ENCODE measurements at places on chromosomes 6 and 20.

DNA sequence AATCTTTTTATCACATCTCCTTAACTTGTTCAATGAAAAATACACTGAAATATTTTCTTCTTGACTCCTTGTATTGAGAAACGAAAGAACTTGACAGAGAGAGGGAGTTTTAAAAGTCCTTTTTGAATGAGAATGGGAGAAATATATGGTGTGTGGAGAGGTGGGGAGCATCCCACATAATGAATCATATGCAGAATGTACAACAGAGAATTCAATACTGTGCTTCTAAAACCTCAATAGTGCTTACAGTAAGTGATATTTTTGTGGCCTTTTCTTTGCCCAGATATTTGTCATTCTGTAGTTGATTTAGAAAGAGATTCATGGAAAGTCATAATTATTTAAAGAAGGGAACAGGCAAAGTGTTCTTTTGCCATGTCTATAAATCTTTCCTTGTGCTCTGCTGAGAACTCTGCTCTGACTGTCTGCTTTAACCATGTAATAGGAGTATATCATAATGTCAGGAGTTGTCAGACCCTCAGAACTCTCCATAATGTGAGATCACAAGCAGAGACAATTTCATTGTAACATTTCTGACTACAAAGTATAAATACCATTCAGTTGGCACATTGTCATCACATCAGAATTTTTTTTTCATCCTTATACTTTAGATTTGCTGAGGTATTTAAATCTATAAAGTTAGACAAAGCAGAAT is 32.8 kb upstream of the HS3ST5 start:
- no peak for DNase-seq

DNA sequence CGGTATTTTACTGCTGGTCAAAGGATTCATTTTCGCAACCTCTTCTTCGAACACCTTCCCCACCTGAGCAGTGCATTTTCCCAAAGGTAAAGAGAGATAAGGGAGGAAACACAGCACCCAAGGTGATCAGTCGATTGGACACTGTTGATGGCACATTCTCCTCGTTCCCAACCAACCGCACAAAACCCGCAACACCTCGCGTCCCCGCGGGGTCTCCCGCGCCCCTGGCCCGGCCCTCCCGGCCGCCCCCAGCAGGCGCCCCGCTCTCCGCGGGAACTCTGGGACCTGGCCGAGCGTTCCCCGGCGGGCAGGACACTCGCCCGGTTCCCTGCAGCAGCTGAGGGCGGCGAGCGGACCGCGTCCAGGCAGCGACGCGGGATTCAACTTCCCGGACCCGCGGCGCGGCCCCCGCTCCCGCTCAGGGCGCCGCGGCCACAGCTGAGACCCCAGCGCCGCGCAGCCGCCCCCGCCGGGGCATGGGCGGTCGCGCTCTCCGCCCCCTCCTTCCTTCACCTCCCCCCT is 506 bp downstream of the RGS17 start:
- no peak for DNase-seq

- DNase-seq, result peak; percentile 58
These were observed 631 bp downstream of the MDGA1 start for GRCh38 chr6:37696841-37697662.

GRCh38 chr6:145733207-145733606 is 2.1 kb downstream of the EPM2A start:
- DNase-seq, result no peak

- DNase-seq, result peak; percentile 51
These were observed 2.7 kb downstream of the SLC32A1 start for GRCh38 chr20:38726804-38727606.
